Bronchial epithelial cell (primary cell): ENCODE measurements at places on chromosomes 6 and 20. TPM values are rescaled to one million over a fixed set of nuclear protein-coding genes. Genes with fewer than 3 reads are reported as not detected.

GRCh38 chr20:10987651-10988383, 314.0 kb upstream of the JAG1 start:
- peak; percentile 95 for DNase-seq

- DNase-seq: peak; percentile 15
These were observed 344.7 kb downstream of the CDH26 start for GRCh38 chr20:60302875-60303274.

DNA sequence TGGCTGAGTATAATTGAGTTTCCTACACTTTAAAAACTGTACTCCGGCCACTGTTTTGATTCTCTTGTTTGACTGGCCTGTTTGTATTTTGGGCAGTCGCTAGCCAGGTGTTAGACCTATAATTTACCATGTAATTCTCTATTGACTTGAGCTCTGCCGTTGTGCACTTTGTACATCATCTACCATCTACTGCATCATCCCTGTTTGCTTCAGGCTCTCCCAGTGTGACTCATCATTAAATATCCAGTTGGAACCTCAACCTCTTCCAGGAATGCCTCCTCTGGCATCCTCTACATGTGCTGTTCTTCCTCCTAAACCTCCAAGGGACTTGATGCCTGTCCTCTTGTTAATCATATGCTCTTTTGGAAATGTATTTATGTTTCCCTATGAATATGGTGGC, 72.3 kb downstream of the FARS2 start:
- peak; percentile 33 for DNase-seq

- no peak for DNase-seq
These were observed 32.0 kb upstream of the KATNA1 start for GRCh38 chr6:149680503-149680902.

RIPOR2 gene
- total RNA-seq: under 0.01 TPM in 1 of 2 replicates, not detected in the other

OPRL1 gene
- total RNA-seq: under 0.01 and 0.13 TPM in 2 replicates

PPP1R3G gene
- total RNA-seq: 1.8 and 1.9 TPM in 2 replicates

EFCAB8 gene
- total RNA-seq: under 0.01 and 0.38 TPM in 2 replicates
